ENCODE measurements at places on chromosomes 2 and 18.

DNA sequence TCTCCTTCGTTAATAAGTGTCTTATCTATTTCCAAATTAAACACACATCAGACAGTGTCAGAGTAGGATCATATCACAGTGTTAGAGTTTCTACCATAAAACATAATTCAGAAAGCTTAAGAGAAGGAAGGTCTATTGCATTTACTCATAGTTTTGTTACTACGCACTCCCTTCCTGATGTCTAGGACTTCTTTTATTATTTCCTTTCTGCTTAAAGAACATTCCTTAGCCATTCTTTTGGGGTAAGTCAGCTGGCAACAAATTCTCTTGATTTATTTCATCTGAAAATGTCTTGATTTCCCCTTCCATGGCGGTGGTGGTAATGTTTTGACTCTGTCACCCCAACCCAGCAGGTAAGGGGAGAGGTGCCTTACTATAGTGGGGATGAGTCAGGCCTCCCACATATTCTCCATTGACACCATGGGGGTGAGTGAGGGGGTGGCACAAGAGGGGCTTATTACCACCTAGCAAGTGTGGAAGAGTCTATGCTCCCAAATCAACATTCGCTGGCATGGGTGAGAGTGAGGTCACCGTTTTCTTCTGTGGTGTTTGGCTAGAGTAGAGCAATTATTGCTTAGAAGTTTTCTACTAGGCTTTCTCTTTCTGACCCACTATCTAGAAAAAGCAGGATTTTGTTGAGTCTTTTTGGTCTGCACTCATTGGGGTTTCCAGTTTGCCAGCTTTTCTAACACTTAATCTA, 29.9 kb downstream of the ABCB11 start:
- no peak for DNase-seq

- no peak for DNase-seq
Observed at GRCh38 chr18:41703744-41704530, 251.1 kb upstream of the PIK3C3 start.

- DNase-seq = no peak
Observed at GRCh38 chr18:37368110-37368954, 197.3 kb downstream of the CELF4 start.

DNA sequence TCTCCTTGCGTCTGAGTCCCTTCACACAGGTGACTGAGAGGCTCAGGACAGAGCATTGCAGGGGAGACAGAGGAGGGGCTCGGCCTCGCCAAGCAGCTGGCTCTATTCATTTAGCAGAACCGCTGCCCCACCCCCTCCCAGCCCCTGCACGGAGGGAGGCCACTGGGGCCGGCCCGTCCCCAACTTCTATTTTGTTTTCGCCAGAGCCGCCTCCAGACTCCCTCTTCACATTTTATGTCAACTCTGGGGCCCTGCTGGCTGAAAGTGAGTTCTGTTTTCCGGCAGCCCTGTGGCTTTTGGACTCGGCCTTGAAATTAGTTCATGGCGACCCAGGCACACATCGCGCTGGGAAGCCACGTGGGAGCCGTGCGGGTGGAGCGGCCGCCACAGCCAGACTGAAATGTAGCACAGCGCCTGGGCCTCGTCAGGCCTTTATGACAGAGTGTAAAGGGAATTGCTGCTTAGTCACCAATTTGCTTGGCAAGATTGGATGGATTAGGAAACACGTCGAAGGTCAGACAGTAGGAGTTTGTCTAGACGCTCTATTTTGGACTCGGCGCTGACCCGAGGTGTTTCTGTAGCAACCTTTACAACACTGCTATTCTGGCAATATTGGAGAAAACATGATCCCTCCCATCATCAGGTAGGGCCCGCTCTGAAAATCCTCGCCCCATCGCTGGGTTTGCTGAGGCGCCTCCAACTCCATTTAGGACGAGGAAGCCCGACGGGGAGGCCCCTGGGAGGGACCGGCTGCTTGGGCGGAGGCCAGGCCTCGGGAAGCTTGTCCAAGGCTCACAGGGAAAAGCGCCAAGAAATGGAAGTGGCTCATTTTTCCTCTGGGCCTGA, 90.7 kb upstream of the CTDP1 start:
- no peak for DNase-seq

- DNase-seq = no peak
Observed at GRCh38 chr18:51137026-51137729, 60.3 kb downstream of the MEX3C start.

- no peak for DNase-seq
Observed at GRCh38 chr2:231270221-231271114, 72.0 kb downstream of the ARMC9 start.

DNA sequence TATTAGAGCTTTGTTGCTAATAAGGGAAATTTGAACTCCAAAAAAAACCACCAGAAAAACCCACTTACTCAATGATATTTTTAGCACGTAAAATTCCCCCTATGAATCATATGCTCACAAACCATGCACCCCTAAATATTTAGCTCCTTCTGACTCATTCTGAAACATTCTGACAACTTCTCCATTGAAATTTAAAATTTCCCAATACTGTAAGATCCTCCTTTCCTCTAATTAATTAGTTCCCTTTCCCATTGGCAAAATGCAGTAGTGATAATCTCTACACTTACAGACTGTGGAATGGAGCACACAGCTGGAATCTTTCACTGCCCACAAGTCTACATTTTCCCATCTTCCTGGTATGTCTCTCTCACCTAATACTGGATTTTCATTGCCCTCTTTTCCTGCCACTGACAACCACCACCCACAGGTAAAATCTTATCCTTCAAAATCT, 215.8 kb upstream of the ACVR2A start:
- peak; percentile 99 for DNase-seq

- DNase-seq = no peak
Observed at GRCh38 chr2:133599211-133599803, 31.0 kb upstream of the NCKAP5 start.

- DNase-seq = peak; percentile 1
Observed at GRCh38 chr18:65567372-65567771, 183.4 kb upstream of the CDH7 start.

- DNase-seq = no peak
Observed at GRCh38 chr2:177900082-177900481, 172.5 kb downstream of the PDE11A start.

DNA sequence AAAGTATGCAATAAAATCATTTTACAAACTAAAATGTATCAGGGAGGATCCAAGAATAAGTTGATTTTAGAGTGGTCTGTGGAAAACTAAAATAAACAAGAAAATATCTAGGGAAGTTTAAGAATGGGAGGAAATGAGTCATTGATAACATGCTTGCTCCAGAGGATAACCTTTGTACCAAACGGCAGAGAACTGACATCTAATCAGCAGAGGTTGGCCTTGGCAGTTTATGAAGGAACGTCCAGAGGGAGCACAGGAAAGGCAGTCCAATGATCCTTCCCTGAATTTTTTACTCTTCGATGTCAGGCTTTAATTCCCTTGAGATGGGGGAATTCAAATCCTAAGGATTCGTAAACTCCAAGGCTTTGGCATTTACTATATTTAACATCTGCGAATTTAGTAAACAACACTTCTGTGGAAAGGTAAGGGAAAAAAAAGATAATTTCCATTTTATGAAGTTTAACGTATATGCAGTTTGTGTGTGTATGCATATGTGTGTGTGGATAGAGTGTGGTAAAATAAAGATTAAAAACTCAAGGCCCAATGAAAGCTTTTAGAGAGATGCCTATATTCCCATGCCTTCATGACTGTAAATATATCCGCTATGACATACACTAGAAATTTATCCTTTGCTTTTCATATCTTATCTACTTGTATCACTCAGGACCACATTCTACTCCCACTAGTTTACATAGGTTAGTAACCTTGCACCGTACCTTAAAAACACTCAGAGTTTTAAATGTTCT, 8.7 kb upstream of the INPP1 start:
- no peak for DNase-seq

GRCh38 chr2:104736026-104736425, 117.9 kb upstream of the POU3F3 start:
- no peak for DNase-seq

All from inflammatory macrophage treated with lipopolysaccharide for 1 hour (primary cell).